ENCODE measurements at places on chromosomes 2 and 18.

DNA sequence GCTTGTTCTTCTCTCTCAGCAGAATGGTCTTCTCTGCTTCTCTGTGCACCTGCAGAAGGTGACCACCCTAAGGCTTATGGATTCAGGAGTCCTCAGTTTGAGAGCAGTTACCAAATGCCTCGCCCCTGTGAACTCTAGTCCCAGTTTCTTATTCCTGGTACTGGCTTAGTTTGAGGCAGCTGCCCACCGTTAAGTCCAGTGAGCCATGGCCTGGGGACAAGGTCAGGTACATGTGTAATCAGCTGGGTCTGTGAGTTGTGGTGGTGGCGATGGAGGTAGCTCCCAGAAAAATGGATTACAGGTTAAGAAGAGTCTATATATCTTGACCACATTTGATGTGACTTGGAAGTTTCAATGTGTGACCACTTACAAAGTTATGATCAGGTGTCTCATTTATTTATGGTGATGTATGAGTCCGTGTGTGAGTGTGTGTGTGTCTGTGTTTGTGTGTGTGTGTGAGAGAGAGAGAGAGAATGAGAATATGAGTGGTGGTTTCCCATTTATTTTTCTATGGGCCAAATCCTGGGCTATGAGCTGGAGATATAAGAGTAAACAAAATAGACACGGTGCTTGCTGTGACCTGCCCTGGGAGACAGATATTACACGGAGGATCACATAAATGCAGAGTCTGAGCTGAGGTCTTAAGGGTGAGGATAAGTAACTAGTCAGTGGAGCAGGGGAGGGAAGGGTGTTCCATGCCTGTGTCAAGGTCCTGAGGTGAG is 13.0 kb upstream of the IL1RN start:
- DNase-seq, result no peak

DNA sequence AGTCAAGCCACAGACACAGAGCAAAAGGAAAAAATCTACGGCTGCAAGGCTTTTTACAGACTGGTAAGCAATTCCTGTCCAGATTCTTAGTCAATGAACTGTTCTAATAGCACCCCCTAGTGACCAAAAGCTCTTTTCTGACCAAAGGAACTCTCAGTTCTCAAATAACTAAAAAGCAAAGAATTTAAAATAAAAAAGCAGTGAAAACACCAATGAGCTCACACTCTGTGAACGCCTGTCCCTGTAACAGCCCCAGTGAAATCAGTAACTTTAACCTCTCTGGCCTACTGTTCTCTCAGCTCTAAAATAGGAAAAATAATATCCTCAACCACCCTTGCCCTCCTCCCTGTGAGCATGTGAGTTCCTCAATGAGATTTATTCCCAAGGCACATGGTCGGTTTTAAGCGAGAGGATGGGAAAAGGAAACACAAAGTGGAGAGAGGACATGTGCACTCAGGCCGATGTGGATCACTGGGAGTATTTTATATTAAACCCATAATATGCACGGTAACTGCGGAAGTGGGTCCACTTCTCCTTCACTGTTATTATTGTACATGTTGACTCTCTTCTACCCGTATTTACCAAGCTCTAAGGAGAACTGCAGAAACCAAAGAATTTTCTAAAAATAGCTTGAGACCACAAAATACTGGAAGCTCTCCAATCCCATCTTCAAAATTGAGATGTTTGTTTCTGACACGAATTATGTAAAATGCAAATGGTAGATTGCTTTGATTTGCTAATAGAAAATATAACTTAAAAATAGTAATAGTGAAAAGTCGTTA is 128.5 kb downstream of the STK39 start:
- peak; percentile 86 for DNase-seq

DNA sequence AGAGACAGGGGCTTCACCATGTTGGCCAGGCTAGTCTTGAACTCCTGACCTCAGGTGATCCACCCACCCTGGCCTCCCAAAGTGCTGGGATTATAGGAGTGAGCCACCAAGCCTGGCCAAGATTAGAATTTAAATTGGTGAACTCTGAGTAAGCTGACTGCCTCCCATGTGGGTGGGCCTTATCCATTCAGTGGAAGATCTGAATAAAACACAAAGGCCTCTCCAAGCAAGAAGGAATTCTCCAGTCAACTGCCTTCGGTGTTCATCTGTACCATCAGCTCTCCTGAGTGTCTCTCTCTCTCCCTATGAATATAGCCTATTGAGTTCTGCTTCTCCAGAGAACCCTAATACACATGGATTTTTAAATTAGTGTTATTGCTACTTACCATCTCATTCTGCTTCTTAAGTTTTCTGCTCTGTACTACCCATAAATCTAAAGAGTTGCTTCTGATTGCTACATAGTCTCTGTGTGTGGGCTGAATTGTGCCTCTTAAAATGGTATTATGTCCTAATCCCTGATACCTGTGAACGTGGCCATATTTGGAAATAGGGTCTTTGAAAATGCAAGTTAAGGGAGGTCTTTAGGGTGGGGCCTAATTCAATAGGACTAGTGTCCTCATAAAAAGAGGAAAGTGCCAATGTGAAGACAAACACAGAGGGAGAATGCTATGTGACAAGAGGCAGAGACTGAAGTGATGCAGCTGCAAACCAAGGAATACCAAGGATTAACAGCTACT is 36.3 kb downstream of the FBXO11 start:
- DNase-seq, result peak; percentile 31

- DNase-seq, result no peak
Measured at GRCh38 chr2:190323406-190323805, 3.8 kb upstream of the HIBCH start.

DNA sequence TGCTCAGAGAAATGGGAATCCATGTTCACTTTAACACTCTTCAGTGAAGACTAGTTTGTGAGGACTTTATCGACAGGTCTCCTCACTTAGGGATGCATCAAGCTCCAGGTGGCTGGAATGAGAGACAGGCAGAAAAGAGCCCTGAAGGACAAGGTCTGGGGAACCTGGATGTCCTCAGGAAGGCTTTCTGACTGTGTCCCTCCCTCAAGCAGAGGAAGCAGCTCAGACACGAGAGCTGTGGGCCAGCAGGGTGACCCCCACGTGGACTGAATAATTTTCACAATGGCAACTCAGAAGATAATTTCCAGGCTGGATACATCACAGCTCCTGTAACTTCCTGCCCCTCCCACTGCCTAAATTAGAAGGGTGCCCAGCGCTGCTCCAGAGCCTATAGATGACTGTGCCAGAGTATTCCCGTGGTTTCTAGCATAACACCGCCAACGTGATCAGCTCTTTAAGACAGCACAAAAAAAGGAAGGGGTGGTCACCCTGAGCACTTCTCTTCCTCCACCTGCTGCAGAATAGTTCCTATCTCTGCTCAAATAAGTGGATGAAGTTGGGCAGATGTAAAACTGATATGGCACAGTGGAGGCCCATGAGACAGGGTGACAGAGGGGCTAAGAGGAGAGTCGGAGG is 25.7 kb upstream of the NCK2 start:
- no peak for DNase-seq

DNA sequence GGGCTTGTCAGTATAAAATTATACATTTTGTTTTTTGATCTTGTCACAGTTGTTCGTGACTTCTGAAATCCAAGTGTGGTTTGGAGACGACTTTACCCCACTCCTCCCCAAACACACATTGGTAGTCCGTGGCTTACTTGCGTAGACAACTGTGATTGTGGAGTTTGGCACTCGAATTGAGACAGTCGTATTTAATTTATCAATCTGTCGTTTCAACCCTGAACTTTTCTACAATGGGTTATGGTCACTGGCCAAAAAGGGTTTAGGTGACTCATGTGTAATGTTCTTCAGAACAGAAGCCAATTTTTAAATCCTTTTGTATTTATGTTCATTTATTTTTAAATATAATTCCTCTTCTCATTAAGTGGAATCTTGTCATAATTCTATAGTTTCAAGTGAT is 129.9 kb downstream of the SPTBN1 start:
- DNase-seq, result peak; percentile 72

DNA sequence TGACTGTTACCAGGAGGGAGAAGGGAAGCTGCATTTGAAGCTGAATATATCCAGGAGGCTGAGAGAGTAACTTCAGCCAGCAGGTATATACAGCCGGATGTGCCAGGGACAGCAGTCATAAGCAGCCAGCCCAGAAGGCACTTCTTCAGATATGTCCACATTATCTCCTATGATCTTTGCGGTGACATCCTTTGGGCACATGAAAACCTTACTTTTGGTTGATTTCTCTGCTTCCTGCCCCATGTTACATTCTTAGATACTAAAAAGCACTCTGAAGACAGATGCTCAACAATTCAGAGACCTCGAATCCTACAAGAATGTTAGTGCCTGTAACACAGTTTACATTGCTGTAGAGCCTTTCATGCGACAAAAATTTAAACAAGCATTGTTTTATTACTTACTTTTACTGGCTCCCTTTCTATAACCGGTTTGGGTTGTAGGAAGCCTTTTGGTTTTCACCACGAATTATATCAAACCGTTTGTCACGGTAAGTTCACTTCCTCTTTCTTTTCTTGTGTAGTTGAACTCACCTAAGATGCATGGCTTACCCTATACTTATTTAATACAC is 50.3 kb upstream of the TLK1 start:
- DNase-seq, result no peak

- peak; percentile 3 for DNase-seq
Measured at GRCh38 chr18:46452820-46453219, 204.2 kb downstream of the LOXHD1 start.

GRCh38 chr2:208098267-208098666 is 26.1 kb downstream of the CRYGD start:
- DNase-seq, result no peak

DNA sequence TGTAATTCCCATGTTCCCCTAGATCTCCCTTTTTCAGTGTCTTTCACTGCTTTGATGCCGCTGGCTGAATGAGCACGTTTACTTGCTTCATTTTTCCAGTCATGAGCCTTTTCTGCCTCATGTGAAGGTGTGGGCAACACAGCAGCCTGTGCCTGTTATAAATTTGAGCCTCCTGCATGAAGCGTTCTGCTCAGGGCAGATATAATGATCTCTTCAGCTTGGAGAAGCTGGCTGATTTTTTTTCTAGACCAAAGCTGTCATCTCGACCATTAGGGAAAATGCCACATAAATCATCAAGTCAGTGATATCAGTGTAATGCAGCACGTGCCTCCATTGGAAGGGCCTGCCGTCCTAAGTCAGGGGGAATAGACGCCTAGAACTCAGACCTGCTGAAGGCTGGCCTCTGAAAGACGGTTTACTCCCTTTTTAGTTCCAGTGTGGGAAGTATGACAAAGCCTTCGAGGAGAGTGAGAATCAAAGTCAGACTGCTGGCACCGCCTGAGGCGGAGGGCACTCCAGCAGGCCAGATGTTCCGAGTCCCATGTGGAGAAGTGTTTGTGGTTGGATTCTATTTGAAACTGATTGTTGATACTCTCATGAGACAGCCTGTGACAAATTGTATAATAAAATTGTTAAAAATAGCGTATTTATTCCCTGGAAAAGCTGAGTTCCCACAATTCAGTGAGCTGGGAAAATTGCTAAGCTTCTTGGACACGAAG is 196.5 kb downstream of the MYO1B start:
- DNase-seq, result no peak

DNA sequence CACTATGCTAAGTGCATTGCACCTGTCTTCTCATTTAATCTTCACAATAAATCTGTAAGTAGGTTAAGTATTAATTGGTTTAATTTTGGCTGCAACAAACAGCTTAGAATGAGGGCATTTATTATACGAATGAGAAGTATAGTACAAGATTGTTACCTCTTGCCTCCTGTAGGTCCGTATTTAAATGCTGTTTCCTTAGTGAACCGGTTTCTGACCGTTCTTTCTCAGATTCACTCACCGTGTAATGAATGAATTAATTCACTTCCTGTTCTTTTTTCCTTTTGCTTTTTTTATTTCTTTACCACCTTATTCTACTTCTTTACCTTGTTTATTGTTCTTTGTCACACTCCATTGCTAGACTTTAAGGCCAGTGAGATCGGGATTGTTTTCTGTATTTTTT is 153.8 kb upstream of the RASGRP3 start:
- no peak for DNase-seq

GRCh38 chr2:44441200-44441599 is 79.5 kb downstream of the CAMKMT start:
- no peak for DNase-seq

DNA sequence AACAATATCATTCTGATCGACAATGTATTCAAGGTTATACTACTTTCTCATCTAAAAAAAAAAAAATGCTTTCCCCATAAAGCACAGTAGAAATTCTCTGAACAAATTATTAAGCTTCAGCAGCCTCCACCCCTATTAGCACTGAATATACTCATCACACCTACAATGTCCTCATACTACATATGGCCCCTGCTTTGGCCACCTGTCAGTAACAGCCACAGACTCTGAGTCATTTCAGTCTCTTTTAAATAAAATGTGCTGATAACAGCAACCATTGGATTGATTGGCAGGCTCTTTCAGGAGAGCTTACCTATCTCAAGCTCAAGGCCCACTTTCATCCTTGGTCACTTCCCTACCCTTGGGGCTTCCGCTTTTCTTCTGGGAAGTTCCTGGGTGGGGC is 236.7 kb downstream of the TMX3 start:
- DNase-seq, result no peak

- no peak for DNase-seq
Measured at GRCh38 chr2:221527776-221528309, 44.3 kb downstream of the EPHA4 start.

- DNase-seq, result no peak
Measured at GRCh38 chr2:58398406-58398805, 157.3 kb upstream of the FANCL start.

- peak; percentile 16 for DNase-seq
Measured at GRCh38 chr18:59767732-59768131, 70.5 kb upstream of the CCBE1 start.

GRCh38 chr2:46471019-46471583 is 8.3 kb upstream of the TMEM247 start:
- no peak for DNase-seq

DNA sequence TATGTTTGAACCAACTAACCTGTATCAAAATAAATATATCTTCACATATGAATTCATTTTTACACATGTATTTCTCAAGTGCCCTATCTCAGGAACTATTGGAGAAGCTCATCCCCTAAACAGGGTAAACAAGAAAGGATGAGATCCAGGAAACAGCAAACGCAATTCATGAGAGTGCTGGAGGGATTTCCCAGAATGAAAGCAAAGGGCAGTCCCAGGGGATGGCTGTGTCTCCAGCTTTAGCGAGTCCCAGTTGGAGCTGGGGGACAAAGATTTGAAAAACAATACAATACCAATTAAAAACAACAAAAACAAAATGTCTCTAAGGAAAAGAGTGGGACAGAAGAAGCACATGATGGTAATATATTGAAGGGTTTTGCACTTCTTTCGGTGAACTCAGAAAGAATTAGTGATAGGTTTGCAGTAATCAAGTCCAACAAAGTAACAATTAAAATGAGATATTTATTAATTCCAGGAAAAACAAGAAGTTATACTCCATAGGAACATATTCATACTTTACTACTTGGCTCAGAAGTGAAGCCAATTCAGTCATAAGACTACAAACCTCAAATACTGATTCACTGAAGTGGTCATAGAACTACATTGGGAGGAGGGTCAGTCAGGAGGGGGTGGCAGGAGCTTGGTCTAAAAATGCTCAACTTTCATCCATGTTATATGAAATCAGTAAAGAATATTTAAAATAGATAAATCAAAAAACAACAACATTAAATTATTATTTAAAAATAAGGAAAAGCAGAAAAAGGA is 73.1 kb upstream of the PDE1A start:
- no peak for DNase-seq

- DNase-seq, result peak; percentile 39
Measured at GRCh38 chr2:88059979-88060906, 4.7 kb upstream of the KRCC1 start.
